ENCODE measurements at places on chromosomes 1 and 21.

- no peak for DNase-seq
These were observed 4.5 kb downstream of the POLR3C start for GRCh38 chr1:145828367-145829026.

GRCh38 chr1:3955196-3955772, 55.2 kb upstream of the C1orf174 start:
- DNase-seq: no peak

- peak; percentile 2 for DNase-seq
These were observed 294.0 kb upstream of the C1orf87 start for GRCh38 chr1:60367532-60367931.

DNA sequence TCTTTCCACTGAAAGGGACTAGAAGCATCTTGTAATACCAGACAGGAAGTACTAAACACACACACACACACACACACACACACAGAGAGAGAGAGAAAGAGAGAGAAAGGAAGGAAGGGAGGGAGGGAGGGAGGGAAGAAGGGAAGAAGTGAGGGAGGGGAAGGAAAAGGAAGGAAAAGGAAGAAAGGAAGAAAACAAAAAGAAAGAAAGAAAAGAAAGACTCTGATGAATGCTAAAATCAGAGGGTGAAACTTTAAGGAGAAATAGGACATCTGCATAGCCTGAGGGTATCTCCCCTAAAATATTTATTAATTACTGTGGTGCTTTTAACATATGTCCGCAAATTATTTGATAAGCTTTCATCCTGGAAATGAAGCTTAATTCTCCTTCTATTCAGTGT, 10.6 kb downstream of the TRIT1 start:
- DNase-seq: no peak

GRCh38 chr1:206583707-206584648, 28.3 kb downstream of the EIF2D start:
- DNase-seq: peak; percentile 51

DNA sequence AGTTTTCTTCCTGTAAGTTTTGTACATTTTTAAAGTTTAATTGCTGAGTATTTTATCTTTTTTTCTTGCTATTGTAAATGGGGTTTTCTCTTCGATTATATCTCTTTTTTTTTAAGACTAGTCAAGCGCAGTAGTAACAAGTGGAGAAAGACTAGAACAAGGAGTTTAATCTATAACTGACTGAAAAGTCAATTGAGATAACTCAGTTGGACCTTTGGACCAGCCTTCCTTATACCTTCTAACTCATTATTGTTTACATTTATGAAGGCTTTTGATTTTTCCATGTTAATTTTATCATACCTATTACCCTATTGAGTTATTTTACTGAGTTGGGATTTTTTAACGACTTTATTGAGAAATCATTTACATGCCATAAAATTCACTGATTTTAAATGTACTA, 81.2 kb downstream of the SMYD3 start:
- no peak for DNase-seq

GRCh38 chr1:87030740-87031690, 116.6 kb downstream of the HS2ST1 start:
- no peak for DNase-seq

DNA sequence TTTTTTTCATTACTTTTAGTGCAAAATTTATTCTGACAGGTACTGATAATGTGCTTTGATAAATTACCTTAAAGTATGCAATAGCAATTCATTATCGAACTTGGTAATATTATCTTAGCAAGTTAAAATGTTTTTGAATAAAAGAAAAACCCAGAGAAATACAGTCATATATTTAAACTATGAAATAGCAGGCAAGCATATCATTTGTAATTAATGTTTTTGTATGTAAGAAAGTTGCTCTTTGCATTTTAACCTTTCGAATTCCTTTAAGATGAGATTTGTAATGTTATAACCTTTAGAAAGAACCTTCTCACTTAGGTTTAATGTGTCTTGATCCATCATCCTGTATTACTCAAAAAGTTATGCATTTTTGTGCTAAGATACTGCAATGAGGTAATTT, 585.6 kb downstream of the PTBP2 start:
- DNase-seq: no peak

GRCh38 chr1:233433436-233434210, 106.1 kb downstream of the MAP3K21 start:
- no peak for DNase-seq

DNA sequence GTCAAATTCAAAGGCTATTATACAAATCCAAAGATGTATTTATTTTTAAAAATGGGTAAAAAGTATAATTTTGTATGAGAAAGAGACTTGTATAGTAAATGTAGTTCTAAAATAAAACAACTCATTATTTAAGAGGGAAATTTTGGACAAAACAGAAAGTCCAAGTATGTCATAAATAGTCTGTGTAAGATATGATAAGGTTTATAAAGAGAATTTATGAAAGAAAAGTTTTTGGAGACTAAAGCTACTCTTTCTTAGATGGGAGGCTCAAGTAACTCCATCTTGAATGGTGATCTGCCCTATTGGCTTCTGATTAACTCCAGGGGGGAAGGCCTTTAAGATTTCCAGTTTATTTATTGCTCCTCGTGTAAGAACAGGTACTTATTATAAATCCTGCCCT, 14.7 kb upstream of the OR2T27 start:
- DNase-seq: no peak

GRCh38 chr1:236021424-236022135, 43.3 kb downstream of the NID1 start:
- peak; percentile 93 for DNase-seq

DNA sequence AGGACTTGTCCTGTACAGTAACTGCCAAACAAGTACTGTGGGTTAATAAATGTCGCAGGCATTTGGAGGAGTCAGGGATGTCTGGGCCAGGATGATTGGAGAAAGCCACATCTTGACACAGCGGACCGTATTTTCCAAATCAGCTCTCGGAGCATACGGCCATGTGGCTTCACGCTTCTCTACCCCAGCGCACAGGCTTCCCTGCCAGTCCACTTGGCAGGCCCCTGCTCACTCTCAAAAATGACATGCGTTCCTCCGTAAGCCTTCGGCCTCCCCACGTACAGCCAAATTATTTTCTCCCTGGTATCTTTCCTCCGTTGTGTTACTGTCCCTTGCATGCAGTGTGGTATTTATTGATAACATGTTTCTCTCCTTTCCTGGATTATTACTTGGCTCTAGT, 7.2 kb upstream of the LRRC38 start:
- DNase-seq: no peak

- DNase-seq: no peak
These were observed 38.9 kb upstream of the GNPAT start for GRCh38 chr1:231201979-231202633.

GRCh38 chr1:178237121-178237520, 143.2 kb downstream of the RASAL2 start:
- no peak for DNase-seq

DNA sequence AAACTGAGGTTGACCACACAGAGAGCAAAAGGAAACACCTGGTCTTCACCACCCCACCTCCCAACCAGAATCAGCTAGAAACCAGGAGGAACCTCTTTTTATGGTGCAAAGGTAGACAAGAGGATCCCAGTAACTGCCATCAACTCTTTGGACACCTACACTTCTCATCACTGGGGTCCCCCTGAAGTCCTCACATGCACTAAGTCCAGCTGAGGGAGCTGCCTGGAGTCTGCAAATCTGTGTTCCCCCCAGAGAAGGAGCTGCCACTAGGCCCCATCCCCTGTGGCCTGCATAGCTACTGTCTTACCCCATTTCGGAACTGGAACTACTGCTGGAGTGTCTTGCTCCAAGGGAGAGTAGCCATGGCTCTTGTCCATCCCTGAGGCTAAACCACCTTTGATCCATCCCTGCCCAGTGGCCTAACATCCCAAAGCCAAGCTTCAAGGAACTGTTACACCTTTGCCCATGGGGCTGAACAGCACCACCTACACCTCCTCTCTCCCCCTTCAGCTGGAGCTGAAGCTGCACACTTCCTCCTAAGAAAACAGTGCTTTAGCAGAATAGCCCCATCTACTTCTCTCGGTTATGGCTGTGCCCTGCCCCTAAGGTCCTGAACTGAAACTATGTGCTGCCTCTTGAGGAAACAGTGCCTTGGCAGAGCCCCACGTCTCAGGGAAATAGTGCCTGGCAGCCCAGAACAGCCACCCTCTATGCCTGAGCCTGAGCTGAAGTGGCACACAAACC, 85.4 kb upstream of the CD53 start:
- no peak for DNase-seq

- no peak for DNase-seq
These were observed 3.3 kb upstream of the SMYD3 start for GRCh38 chr1:246510147-246511030.

- DNase-seq: no peak
These were observed 9.6 kb downstream of the TTLL10 start for GRCh38 chr1:1183221-1183747.

DNA sequence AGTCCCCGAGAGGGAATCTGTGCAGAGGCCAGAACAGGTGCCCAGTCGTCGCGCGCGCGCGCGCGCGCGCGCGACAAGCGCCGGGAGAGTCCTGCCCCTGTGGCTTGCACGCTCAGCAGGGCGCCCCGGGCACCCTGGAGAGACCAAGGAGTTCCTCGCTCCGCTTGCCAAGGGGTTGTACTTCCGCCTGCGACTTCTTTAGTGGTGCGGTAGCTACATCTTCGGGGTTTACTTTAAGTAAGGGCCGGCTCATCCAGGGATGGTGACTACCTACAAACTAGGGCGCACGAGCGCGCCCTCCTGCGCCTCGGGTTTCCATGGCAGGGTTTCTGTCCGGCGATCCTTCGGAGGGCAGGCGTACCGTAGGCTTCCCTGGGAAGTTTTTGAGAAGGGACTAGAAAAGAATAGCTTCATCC, 1.4 kb downstream of the LHX4 start:
- peak; percentile 26 for DNase-seq

DNA sequence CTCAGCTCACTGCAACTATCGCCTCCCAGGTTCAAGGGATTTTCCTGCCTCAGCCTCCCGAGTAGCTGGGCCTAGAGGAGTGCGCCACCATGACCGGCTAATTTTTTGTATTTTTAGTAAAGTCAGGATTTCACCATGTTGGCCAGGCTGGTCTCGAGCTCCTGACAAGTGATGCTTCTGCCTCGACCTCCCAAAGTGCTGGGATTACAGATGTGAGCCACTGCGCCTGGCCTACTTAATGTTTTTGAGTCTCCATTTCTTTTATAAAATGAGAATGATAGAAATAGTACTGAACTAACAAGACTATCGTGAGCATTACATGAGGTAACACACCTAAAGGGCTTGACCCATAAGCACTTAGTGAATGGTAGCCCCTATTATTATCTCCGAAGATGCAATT, 21.4 kb downstream of the NUAK2 start:
- DNase-seq: no peak

- peak; percentile 30 for DNase-seq
These were observed 72.1 kb downstream of the UCK2 start for GRCh38 chr1:165899461-165899941.

DNA sequence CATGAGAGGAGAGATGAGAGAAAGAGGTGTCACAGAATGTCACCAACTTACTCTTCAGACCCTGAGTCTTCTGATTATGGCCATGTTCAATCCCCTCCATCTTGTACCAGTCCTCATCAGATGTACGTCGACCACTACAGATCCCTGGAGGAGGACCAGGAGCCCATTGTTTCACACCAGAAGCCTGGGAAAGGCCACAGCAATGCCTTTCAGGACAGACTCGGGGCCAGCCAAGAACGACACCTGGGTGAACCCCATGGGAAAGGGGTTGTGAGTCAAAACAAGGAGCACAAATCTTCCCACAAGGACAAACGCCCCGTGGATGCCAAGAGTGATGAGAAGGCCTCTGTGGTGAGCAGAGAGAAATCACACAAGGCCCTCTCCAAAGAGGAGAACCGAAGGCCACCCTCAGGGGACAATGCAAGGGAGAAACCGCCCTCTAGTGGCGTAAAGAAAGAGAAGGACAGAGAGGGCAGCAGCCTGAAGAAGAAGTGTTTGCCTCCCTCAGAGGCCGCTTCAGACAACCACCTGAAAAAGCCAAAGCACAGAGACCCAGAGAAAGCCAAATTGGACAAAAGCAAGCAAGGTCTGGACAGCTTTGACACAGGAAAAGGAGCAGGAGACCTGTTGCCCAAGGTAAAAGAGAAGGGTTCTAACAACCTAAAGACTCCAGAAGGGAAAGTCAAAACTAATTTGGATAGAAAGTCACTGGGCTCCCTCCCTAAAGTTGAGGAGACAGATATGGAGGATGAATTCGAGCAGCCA, 8.0 kb downstream of the ELOA start:
- peak; percentile 62 for DNase-seq

GRCh38 chr1:200628223-200628881, 7.8 kb upstream of the KIF14 start:
- no peak for DNase-seq

DNA sequence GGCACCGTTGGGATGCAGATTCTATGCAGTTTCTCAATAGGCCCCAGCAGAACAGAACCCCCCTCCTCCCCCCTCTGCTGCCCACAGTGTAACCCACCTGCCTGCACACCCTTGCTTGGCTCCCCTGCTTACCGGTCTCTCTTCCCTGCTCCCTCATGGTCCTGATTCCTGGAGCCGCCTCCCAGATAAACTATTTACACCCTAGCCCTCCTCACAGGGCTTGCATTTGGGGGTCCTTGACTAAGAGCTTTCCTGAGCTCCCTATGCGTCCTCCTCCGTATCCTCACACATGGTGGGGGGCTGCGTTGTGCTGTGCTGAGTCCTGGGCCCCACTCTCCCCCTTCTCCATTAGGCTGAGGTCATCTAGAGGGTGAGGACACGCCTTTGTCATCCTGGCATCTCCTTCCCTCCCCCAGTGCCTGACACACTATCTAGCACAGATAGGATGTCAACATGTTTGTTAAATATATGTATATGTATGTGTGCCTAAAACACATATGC, 121.9 kb downstream of the GRIK3 start:
- DNase-seq: no peak

DNA sequence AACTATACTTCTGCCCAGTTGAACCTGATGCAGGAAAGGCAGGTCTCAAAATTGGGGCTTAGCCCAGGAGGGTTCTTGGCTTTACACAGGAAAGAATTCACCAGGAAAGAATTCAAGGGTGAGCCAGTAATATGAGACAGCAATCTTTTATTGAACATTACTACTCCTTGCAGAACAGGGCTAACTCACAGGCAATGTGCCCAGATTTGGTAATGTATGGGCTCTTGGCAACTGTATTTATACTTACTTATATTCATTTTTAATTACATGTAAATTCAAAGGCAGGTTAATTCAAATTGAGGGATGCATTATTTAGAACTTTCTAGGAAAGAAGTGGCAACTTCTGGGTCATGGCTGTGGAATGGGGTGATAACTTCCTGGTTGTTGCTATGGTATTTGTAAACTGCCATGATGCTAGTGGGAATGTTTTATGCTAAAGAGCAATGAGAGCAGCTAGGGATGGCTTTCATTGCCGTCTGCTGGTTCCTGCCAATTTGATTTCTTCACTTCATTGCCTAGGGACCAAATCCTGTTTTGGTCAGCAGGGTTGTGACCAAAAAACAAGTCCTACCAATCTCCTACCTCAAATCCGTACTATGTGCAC, 107.5 kb downstream of the CHRM3 start:
- no peak for DNase-seq

GRCh38 chr1:152071123-152071522, 17.7 kb downstream of the TCHHL1 start:
- DNase-seq: no peak

- DNase-seq: no peak
These were observed 47.3 kb downstream of the SAMD13 start for GRCh38 chr1:84348759-84349158.
